ENCODE measurements at places on chromosomes 12 and 14.

- DNase-seq = no peak
These were observed 61.1 kb downstream of the RIMBP2 start for GRCh38 chr12:130655010-130655409.

DNA sequence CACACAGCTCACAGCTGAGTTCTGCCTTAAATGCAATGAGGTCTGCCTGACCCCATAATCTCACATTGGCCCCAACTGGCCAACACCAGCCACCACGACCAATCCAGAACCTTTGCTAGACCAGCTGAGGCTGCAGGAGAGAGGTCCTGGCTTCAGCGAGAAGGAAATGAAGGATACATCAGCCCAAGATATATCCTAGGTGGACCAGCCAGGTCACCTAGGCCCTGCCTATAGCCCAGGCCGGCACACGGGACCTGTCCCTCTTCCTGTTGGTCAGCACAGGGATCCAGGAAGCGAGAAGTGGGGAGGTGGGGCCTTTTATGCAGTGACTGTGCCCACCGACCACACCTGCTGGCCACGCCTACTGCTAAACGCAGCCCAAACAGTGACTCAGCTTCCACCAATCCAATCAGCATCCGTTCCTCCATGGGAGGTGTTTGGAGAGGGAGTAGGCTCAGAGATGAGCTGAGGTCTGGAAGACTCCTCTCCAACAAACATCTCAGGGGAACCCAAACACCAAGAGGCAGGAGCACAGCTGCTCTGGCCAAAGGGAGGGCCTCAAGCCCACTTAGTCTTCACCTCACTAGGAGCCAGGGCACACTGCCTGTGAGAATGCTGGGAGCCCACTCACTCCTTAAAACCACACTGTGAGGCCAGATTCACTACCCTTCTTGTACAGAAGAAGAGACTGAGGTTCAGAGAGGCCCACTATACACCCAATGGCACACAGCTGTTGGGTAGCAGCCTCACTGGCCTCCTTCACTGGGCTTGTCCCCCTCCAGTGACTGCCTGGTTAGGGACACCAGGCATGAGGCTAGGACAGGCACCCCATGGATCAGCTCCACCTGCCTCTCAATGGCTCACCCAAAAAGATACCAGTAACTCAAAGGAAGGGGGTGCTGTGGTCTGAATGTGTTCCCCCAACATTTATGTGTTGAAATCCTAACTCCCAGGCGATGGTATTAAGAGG, 51.3 kb upstream of the PPP2R5C start:
- no peak for DNase-seq

DNA sequence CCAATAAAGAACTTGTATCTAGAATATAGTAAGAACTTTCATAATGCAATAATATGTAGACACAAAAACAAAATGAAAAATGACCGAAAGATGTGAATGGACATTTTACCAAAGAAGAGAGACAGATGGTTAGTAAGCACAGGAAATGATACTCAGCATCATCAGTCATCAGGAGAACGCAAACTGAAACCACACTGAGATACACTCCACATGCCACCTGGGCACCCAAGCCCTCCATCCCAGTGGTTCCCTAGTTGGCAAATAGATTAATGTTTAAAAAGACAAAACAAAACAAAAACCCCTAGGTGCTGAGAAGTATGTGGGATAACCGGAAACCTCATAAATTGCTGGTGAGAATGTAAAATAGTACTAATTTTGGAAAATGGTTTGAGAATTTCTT, 26.8 kb upstream of the VPS33A start:
- no peak for DNase-seq

DNA sequence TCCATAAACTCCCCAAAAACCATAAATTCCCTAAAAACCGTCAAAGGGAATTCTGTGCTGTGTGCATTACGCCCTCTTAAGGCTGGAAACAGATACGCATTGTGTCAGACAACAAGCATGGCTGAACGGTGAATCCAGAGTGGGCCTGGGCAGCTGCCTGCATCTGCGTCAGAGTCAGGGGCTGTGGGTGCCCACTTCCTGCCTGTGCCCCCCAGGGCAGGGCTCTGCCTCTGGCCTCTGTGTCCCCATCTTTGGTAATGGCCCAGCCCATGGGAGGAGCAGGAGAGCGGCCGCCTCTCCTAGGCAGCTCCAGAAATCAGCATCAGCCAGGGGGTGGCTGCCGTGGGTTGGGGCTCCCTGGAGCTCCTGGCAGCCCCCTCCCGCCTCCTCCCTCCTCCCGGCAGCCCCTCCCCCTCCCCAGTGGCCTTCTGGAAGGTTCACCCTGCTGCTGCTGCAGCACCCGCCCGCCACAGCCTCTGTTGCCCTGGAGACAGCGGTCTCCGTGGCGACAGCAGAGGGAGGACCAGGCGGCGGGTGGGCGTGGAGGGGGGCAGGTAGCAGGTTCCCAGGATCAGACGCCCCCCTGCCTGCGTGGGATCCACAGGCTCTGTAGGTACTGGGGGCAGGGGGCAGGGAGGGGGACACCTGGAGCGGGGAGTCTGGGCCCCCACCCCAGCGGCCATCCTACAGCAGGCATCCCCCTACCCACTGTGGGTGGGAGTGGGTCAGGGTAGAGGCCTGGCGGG, 5.9 kb downstream of the MMP17 start:
- DNase-seq = no peak

DNA sequence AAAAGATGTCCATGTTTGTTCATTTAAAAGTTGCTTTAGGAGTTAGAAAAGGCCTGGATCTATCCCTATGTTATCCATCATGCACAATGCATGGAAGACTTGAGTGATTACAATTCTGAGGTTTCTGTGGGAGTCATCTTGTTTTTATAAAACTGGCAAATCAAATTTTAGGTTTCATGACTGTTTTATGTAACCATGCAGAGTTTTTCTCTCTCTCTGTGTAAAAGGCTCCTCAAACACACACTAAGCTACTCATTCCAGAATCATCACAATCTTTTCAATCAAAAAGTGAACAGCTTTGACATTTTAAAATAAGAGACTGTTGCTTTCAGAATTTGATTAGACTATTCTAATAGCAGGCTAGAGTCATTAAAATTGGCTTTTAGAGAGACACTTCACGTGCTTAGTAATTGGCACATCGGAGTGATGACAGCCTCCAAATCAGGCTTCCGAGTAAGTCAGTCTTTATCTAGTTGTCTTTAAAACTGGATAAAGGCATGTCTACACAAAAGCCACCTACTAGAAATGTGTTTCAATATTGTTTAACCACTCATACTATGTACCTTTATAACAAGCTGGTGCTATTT, 31.9 kb downstream of the PRICKLE1 start:
- DNase-seq = no peak

- DNase-seq = no peak
These were observed at the start of gene TRHDE for GRCh38 chr12:72272091-72272661. Gene TRHDE, plus strand, starts transcription at chr12:72272370. Its CDS starts 274 bp downstream, at chr12:72272644.

GRCh38 chr14:81427348-81428058, 27.4 kb upstream of the STON2 start:
- DNase-seq = no peak

Measured in HS-5 (cell line).